ENCODE measurements at places on chromosomes 2 and 18. TPM values are rescaled to one million over a fixed set of nuclear protein-coding genes. Genes with fewer than 3 reads are reported as not detected.
A peak's percentile ranks its signal among the peaks of the same experiment; 100 is the strongest.

DNA sequence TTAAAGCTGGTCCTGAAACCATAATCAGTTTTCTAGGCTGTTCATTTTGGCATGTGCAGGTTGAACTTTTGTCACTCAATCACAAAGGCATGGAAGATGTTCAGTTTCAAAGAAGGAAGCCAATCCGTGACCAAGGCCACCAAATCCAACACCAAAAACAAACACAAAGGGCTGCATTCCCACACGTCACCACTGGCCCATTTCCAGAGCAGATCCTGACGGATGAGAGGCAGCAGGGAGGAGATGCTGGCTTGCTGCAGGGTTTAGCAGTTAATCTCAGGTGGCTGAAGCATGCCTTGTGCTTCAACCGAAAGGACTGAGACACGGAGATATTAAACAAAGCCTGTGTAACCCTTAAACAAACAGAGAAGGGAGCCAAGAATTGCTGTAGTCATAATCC, 191.9 kb upstream of the CTAGE1 start:
- no peak overlapping the region for H3K4me3 ChIP-seq
- H3K4me1 ChIP-seq = peaks cover 55% of the 10 kb centered on the region
- no peaks in the 10 kb centered on the region for H3K36me3 ChIP-seq
- H3K27ac ChIP-seq = peak overlapping the region; percentile 33

- peaks cover 27% of the 10 kb centered on the region for H3K4me1 ChIP-seq
- no peaks in the 10 kb centered on the region for H3K27me3 ChIP-seq
- no peak overlapping the region for H3K4me3 ChIP-seq
- no peak overlapping the region for H3K27ac ChIP-seq
Measured at GRCh38 chr2:163641986-163642385, 93.8 kb downstream of the FIGN start.

DNA sequence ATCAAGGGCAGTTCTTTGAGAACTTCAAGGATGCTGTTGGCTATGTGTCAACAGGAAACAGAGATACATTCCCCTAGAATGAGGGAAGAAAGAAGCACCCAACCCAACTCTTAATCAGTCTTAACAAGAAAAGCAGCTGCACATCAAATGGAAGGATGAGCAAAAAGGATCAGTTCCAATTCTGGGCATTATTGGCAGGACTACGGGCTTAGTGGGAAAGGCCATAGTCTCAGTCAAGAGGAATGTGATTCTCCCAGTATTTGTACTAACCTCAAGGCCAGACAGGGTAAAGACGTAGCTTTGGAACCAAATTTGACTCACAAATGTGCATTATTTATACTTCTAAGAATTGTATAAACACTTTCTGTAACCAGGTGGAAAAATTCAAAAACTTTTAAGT, 18.2 kb downstream of the BMP10 start:
- H3K27ac ChIP-seq = no peak overlapping the region
- no peaks in the 10 kb centered on the region for H3K4me1 ChIP-seq
- no peaks in the 10 kb centered on the region for H3K36me3 ChIP-seq
- DNase-seq = no peak
- H3K27me3 ChIP-seq = no peaks in the 10 kb centered on the region

GRCh38 chr18:57434536-57435494, at the start of gene ONECUT2:
ONECUT2 (plus strand) TSS chr18:57435374; CDS start chr18:57435717, 343 bp downstream.
- peaks cover 67% of the 10 kb centered on the region for H3K27me3 ChIP-seq
- peak within 1 kb of the TSS; percentile 51 for H3K4me3 ChIP-seq
- H3K4me1 ChIP-seq = peaks cover 58% of the 10 kb centered on the region
- no peaks in the 10 kb centered on the region for H3K36me3 ChIP-seq
- H3K27ac ChIP-seq = no peak within 1 kb of the TSS

ASIC4 gene
- not detected for total RNA-seq

KLHL30 gene
- total RNA-seq = 24.9 TPM

EPC2 gene
- total RNA-seq = 18.3 TPM

Data from right atrium auricular region (tissue), 2 donors.